ENCODE measurements at places on chromosomes 7 and 10. TPM values are rescaled to one million over a fixed set of nuclear protein-coding genes. Genes with fewer than 3 reads are reported as not detected.

GRCh38 chr7:75042286-75042685 is 31.3 kb downstream of the RCC1L start:
- no peak for DNase-seq

- no peak for DNase-seq
Measured at GRCh38 chr7:2278026-2278425, 36.0 kb downstream of the NUDT1 start.

GRCh38 chr7:28062197-28062991 is 118.2 kb downstream of the JAZF1 start:
- DNase-seq = peak; percentile 54

DNA sequence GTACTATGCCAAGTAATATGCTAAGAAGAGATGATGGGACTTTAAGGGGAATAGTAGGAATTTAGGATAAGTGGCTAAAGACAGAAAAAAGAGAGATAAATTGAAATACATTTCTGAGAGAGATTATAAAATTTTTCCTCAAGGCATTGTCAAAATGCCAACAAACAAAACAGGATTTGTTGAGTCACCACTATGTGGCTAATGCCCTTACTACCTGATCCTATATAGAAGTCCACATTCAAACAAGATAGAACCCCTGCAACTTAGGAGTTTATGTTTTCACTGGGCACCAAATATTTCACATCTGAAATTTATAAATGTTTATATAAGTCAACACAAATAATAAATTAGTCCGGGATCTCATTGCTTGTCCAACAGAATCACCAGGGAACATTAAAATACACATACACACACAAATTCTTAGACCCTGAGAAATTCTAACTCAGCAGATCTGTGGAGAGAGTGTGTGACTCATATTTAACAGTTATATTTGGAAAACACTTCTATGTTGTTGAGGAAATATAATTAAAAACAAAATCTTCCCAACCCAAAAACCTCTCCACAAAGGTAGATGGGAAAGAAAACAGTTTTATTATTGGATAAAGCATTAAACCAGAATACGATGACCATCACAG is 154.3 kb downstream of the PPP1R3A start:
- no peak for DNase-seq

DNA sequence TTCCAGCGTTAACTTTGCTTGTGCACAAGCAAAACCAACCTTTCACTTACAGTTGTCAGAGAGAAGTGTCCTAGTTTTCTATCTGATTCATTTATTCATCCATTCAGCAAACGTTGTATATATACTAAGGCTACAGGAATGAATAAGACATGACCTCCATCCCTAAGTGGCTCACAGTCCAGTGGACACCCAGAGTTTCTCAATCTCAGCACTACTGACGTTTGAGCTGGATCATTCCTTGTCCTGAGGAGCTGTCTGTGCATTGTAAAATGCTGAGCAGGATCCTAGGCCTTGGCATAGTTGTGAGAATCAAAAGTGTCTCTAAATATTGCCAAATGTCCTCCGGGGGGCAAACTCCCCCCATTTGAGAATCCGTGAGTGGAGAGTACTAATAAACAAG is 166.7 kb upstream of the PRKCQ start:
- DNase-seq = peak; percentile 25

GRCh38 chr10:21368022-21368582 is 157.4 kb downstream of the SKIDA1 start:
- no peak for DNase-seq

DNA sequence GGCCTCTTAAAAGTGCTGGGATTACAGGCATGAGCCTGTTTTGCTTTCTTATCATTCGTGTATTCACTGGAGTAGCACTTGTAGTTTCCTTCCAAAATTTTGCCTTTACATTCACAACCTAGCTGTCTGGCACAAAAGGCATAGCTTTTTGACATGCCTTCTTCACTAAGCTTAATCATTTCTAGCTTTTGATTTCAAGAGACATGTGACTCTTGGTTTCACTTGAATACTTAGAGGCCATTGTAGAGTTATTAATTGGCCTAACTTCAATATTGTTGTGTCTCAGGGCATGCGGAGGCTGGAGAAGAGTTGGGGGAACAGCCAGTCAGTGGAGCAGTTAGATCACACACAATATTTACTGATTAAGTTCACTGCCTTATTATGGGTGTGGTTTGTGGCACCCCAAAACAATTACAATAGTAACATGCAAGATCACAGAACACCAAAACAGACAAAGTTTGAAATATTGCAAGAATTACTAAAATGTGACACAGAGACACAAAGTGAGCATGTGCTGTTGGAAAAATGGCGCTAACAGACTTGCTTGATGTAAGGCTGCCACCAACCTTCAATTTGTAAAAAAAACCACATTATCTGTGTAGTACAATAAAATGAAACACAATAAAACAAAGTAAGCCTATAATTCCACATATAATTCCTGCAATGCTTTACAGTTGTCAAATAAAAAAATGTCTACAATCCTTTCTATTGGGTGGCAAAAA is 43.1 kb downstream of the BRAF start:
- DNase-seq = peak; percentile 52

- DNase-seq = no peak
Measured at GRCh38 chr10:13630231-13630630, 43.5 kb downstream of the PRPF18 start.

DNA sequence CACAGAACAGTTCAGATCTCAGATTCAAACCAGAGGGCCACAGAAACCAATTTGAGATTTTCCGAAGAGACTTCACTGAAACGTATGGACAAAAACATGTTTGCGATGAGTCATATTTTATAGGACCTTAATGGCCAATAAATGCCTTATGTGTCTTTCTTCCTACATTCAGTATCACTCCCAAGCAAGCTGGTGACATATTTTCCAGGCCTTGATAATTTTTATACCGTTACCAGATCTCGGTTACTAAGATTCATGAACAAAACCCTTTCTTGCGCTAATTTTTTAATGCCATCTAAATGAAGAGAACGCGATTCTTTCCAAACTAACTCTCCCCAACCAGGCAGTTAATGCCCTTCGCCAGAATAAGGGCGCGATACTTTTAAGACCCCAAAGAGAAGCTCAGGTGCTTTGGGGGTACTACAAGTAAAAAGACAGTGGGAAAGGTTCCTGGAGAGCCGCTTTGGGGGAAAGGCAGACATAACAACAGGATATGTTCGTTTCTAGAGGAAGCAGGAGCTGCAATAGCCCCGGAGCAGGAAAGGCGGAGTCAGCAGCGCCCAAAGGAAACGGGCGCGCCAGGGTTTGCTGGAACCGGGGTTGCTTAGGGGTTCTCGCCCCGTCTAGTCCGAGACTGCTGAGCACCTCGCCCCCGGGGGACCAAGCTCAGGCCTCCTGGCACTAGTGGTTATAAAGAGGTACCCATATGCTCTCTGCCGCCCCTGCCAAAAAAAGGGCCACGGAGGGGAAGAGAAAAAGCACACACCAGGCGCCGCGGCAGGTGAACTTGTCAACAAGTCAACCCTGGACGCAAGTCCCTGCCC is 884 bp downstream of the ICA1 start:
- DNase-seq = peak; percentile 33

GRCh38 chr7:92464515-92464914 is 13.2 kb downstream of the ERVW-1 start:
- no peak for DNase-seq

GRCh38 chr7:54485044-54485443 is 57.1 kb upstream of the VSTM2A start:
- no peak for DNase-seq

- no peak for DNase-seq
Measured at GRCh38 chr10:1454428-1454827, 282.9 kb downstream of the ADARB2 start.

DNA sequence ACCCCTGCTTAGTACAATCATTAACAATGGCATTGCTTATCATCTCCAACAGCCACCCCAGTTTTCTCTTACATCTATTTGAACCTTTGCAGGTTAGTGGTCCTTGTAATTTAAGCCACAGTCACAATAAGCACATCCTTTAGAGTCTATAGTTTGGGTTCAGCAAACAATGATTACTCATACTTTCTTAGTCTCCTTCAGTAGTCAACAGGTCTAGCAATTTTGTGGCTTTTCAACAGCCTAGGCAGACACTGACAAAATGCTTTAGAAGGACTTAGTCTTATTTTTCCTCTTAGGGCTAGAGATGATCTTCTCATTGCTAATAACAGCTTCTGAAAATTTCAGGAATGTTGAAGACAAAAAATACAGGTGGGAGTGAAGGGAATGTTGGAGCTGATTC is 32.3 kb upstream of the FAM204A start:
- DNase-seq = peak; percentile 68

DNA sequence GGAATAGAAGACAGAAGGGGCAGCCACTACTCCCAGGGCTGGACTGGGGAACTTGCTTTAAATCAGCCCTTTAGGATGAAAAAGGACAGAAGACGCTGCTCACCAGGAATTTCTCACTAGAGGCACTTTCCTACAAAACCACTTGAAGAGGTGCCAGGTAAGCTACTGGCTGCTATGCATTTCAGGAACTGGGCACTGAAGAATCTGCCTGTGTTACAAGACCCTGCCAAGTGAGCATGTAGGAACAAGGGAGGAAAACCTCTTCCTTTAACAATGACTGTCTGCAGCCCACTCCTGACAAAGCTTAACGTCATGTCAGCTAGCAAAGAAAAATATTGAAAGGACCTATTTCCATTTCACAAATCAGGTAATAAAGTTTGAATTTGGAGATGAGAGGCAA is 5.8 kb upstream of the AGMO start:
- DNase-seq = no peak

- no peak for DNase-seq
Measured at GRCh38 chr7:56474271-56474670, 358.1 kb upstream of the NUPR2 start.

- DNase-seq = no peak
Measured at GRCh38 chr7:44796034-44796503, 412 bp upstream of the PPIA start.

DNA sequence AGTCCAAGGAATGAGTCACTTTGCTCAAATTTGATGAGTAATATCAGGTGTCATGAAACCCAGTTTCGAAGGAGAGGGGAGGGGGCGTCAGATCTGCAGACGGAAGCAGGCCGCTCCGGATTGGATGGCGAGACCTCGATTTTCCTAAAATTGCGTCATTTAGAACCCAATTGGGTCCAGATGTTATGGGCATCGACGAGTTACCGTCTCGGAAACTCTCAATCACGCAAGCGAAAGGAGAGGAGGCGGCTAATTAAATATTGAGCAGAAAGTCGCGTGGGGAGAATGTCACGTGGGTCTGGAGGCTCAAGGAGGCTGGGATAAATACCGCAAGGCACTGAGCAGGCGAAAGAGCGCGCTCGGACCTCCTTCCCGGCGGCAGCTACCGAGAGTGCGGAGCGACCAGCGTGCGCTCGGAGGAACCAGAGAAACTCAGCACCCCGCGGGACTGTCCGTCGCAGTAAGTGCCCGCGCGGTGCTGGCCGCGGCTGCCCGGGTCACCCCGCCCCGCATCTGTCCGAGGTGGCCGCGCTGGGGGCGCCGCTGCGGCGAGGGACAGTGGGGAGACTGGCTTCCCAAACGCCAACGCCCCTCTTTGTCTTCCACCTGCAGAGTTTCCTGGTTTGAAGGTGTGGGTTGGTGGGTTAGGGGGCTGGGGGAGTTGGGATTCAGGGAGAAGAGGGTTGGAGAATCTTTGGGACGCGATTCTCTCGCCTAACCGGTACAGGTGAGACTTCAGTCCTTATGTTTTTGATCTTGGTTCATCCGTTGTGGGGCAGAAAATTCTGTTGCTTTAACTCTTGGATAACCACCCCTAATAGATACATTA is at the start of gene TAC1:
Gene TAC1, plus strand, starts transcription at position 351 of the 829 bp plus-strand sequence. CDS start 527 bp downstream, outside the sequence.
- DNase-seq = peak; percentile 2

DNA sequence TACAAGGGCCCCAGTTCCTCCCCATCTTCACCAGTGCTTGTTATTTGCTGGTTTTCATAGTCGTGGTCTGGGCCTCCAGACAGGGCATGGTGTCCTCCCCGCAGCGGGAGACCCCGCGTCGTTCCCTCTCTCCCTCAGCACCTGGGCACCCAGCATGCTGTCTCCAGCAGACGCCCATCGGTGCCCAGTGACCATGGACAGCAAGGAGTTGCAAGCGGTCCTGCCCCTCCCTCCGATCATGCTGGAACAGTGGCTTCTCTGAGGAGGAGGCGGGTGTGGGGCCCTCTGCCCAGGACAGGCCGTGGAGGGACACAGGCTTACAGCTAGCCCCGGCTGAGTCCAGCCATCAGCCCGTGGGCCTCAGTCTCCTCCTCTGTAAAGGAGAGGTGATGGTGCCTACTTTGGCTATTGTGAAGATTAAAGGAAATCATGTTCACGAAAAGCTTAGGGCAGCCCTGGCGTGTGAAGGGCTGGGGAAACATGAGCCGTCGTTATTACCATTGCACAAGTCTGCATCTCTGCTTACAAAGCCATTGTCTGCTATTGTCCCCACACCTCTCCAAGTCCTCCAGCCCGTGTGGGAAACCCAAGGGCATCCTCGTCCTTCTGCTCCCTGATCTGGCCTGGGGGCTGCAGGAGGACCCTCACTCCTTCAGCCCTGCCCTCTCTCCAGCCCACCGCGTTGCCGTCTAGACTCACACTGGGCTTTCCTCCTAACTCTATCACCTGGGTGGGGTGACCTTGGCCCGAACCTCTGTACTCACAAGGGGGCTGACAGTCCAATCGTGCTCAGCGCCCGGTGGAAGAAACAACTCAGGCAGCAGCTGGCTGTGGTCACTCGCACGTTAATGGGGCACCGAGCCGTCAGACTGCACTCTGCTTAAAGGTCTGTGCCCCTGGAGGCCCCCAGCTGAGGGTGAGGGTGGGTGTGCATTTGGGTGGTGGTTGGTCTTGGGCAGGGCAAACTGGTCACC is 29.9 kb downstream of the EN2 start:
- DNase-seq = no peak

- peak; percentile 85 for DNase-seq
Measured at GRCh38 chr7:131103997-131104396, 223.7 kb upstream of the MKLN1 start.

GRCh38 chr10:10785627-10786026 is 232.0 kb upstream of the CELF2 start:
- DNase-seq = peak; percentile 90

The FAM25A gene
- total RNA-seq = not detected

The CD36 gene
- 0.70 TPM for total RNA-seq

The GSTO2 gene
- total RNA-seq = 8.9 TPM

The CYP3A5 gene
- total RNA-seq = 13.1 TPM

The CCL24 gene
- not detected for total RNA-seq

The MARVELD1 gene
- 19.3 TPM for total RNA-seq

The KCNIP2 gene
- not detected for total RNA-seq

The CLDN4 gene
- total RNA-seq = 689 TPM

The PNLIP gene
- total RNA-seq = not detected

The LIPN gene
- total RNA-seq = not detected

The ZNF804B gene
- not detected for total RNA-seq

The AGAP3 gene
- 36.3 TPM for total RNA-seq

The ADRB1 gene
- total RNA-seq = not detected
